ENCODE measurements at places on chromosomes 2 and 18.

DNA sequence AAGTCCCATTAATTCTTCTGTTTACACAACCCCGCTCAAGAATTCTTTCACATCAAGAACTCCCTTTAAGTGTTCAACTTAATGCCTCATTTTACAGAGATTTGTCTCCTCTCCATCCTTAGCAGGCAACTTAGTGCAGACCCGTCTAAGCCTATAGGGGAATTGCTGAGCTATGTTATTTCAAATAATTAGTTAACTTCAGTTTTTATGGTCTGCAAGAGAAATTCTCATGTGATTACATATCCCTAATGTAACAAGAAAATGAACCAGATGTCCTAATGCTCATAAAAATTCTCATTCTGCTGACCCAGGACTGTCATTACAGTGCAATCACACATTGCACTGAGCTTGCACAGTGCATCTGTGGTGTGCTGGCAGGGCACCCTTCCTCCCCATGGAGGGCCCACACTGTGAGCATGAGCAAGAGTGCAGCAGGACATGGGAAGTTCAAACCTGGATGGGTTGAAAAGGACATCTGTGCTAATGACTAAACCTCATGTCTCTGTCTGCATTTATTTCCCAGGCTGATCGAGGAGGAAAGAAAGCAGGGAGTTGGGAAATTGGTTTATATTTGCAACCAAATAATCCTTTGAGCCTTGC is 97.1 kb downstream of the COL5A2 start:
- DNase-seq = no peak

DNA sequence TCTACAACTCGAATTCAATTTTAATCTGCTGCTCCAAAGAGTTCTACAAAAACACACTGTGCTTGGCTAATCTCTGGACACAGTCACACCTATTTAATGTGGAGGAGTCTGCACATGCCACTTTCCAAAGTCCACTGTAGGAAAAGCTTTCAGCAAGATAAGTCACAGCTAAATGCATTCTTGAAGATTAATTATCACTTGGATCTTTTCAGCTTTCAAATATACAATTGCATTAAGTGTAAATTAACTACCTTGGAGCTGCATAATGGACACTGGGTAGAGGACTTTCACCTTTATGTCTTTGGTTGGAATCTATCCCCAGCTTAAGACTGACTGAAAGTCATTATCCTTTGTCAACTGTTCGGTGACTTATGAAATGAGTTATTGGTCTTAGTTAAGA is 565.1 kb downstream of the PIK3C3 start:
- no peak for DNase-seq

- DNase-seq = no peak
Measured at GRCh38 chr2:149719695-149720094, 132.1 kb upstream of the MMADHC start.

- no peak for DNase-seq
Measured at GRCh38 chr2:229765721-229766120, 51.4 kb upstream of the DNER start.

- no peak for DNase-seq
Measured at GRCh38 chr2:210055825-210056224, 53.4 kb downstream of the RPE start.

GRCh38 chr18:59229701-59230443 is 9.9 kb downstream of the GRP start:
- DNase-seq = no peak

GRCh38 chr18:58196881-58197872 is 153.2 kb downstream of the NEDD4L start:
- DNase-seq = no peak

DNA sequence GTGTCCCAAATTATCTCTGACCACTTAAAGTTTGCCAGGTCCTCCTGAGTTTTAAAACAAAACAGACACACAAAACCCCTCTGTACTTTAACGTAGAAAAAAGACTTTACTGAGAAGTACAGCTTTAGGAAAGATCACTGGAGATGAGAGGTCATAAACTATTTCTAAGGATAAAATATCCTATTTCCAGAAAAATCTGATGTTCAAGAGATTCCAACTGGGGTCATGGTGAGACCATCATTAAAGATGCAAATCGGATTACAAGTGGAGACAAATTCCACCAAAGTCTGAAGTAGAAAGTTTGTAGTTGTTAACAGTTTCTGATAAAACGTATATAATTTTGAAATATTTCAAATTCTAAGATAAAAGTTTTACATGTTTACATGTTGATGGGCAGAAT is 241.6 kb downstream of the TCF4 start:
- no peak for DNase-seq

DNA sequence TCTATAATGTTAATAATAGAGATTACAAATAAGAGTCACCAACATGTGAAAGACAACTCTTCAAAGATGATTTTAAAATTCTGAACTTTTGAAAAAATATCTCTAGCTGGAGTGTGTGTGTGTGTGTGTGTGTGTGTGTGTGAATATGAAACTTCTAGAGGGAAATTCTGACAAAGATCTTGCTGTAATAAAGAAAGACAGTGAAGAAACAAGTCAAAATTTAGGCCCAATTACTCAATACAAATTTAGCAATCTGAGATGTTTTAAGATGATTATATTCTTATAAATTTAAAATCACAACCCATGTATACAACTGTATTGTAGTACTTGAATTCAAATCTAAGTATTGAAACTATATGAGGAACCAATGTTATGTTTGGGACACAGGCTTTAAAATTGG is 57.2 kb upstream of the UGP2 start:
- DNase-seq = no peak

DNA sequence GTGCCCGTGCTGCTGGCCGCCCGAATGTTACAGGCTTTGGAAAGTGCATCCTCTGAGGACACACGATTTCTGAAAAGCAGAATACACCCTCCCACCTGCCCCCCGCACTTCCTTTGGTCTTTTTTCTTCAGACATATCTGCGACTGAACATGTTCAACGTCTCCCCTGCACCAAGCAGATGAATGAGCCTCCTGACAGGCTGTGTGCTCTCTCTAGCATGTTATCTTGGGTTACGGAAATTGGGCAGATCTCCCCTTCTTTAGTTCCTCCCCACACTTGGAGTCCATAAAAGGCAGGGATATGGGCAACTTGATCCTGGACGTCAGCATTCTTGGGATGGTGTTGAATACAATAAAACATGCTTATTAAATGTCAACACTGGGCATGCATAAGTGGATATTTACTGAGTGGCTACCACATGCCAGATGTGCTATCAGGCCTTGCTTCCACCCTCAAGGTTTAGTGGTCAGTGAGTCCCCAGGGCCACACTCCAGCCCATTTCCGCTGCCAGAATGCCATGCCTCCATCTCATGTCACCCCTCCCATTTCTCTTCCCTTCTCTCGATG is 130.4 kb downstream of the TRIM43 start:
- no peak for DNase-seq

DNA sequence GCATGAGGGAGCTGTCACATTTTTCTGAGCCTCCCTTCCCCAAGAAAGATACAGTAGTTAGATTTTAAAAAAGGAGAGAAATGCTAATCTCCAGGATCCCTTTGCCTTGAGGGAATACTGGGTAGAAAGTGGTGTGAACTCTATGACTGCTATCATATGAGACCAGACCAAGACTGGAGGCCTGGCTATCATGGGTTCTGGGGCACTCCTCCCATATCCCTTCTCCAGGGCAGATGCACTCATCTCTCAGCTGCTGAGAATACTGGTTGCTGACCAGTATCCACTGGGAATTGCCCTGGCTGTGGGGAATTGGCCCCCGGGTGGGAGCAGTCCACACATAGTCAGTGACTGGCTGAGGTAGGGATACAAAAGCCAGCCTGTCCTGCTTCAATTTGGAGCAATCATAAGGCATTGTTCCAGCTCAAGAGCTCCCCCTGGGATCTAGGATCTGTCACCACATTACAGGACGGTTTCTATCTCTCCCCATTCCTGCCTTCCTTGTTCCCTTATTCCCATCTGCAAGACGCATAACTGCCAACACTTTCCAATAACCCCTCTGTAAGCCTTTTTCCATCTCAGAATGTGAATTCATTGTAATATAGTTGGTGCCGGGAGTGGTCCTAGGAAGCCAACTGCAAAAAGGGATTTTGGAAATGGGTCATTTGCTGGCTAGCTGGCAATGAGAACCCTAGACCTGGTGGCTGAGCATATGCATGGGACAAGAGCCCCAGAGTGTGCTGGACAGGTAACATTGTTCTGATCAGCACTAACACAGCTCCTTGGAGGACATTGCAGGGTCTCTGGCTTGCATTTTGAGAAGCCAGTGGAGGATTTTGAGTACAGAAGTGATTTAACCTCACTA is 35.4 kb upstream of the REEP1 start:
- no peak for DNase-seq

GRCh38 chr2:222052934-222053367 is 245.8 kb downstream of the PAX3 start:
- no peak for DNase-seq

DNA sequence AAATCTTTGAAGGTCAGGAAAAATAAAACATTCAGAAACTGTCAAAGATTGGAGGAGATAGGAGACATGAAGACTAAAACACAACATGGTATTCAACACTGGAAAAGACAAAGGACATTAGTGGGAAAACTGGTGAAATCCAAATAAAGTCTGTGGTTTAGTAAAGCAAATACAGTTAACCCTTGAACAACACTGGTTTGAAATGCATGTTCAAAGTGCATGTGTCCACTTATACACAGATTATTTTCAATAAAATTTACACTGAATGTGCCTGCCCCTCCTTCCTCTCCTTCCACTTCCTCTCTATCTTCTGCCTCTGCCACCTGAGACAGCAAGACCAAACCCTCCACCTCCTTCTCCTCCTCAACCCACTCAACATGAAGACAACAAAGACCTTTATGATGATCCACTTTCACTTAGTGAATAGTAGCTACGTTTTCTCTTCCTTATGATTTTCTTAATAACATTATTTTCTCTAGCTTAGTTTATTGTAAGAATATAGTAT is 14.5 kb downstream of the OLA1 start:
- DNase-seq = no peak

DNA sequence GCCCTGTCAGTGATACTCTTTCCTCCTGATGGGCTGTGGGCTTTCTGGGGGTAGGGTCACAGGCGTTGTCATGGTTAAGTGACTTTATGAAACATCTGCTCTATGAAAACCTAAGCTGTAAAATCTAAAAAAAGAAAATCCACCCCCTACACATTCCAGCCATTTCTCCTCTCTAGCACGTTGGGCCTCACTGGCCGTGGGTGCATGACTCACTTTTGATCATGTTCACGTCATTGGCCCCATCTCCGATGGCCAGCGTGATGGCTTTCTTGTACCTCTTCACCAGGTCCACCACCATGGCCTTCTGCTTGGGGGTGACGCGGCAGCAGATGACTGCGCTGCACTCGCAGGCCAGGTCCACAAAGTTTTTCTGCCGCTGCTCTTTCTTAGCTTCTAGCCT is 39.3 kb upstream of the NARS1 start:
- no peak for DNase-seq

GRCh38 chr2:26438926-26439325 is 37.2 kb downstream of the DRC1 start:
- DNase-seq = no peak

Data from stimulated activated CD4-positive, alpha-beta T cell treated with anti-CD3 and anti-CD28 coated beads, Interleukin-1b, Interleukin-23, amount 100 ng/mL, for 24 hours (primary cell).